Ascending aorta (tissue), 2 donors: ENCODE measurements at places on chromosomes 1 and 21.
A peak's percentile ranks its signal among the peaks of the same experiment; 100 is the strongest.

DNA sequence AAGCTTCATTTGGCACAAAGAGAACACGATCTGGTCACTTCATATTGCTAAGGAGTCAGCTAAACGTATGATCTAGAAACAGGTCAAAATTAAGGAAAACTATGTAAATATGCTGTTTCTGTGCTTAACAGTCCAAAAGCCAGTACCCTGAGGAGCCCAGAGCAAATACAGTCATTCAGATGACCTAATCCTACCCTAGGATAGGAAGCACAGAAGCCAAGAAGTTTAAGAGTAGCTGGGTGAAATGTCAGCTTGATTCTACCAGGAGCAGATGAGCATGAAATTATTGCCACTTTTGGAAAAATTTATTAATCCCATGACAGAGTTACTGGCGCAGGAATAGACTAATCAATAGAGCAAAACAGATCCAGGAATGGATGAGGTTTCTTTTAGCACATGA lies 18.3 kb downstream of the SORT1 start:
- H3K36me3 ChIP-seq = no peaks in the 10 kb centered on the region
- no peak overlapping the region for H3K4me3 ChIP-seq
- peaks cover 9% of the 10 kb centered on the region for H3K4me1 ChIP-seq
- H3K27ac ChIP-seq = peak overlapping the region; percentile 91
- no peaks in the 10 kb centered on the region for H3K27me3 ChIP-seq

- peaks cover 7% of the 10 kb centered on the region for H3K27me3 ChIP-seq
- DNase-seq = no peak
- no peaks in the 10 kb centered on the region for H3K4me1 ChIP-seq
- H3K4me3 ChIP-seq = no peak overlapping the region
- H3K36me3 ChIP-seq = no peaks in the 10 kb centered on the region
Observed at GRCh38 chr1:2014741-2015735, 4.1 kb upstream of the GABRD start.

DNA sequence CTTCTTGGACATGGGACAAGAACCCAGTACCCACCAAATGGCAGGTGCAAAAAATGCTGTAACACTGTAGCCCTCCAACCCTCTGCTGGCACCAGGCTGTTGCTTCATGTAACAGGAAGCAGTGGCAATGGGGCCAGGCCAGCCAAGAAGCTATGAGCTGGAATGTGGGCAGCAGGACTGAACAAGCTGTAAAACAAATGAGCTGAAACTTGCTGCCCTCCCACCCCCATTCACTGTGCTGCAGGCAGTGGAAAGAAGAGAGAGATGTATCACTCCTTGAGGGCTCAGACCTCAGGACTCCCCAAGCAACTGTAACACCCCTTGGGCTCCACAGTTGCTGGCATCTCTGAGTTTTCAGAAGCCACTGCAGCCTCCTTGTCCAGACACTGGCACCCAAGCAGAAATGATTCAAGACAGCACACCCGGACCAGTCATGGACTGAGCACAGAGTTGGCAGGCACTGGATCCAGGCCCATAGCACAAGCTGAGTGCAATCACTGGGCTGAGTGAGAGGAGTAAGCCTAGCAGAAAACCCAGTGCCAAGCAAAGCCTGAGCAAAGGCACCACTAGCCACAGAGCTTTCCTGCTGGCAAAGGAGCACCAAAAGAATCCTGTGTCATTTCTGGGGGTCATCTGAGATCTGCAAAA lies 321.4 kb upstream of the CXADR start:
- H3K36me3 ChIP-seq = no peaks in the 10 kb centered on the region
- no peak overlapping the region for H3K4me3 ChIP-seq
- no peaks in the 10 kb centered on the region for H3K4me1 ChIP-seq
- no peak overlapping the region for H3K27ac ChIP-seq

DNA sequence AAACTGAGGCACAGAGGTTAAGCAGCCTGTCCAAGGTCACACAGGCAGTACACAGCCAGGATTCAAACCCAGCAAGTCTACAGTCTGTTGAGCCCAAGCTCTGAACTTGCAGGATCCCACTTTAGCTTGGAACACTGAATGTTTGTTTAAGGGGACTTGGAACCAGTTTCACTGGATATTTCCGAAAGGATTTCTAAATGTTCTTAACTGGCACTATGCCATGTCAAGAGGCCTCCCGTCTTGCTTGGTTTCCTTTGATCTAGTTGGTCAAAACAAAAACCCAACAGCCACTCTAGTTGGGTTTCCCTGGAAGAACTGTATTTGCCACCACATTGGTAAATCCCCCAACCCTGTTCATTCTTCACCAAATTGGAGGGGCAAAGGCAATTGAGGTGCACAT lies 317.6 kb upstream of the KAZN start:
- no peak overlapping the region for H3K4me3 ChIP-seq
- no peak overlapping the region for H3K27ac ChIP-seq
- DNase-seq = no peak
- no peaks in the 10 kb centered on the region for H3K4me1 ChIP-seq
- H3K36me3 ChIP-seq = no peaks in the 10 kb centered on the region
- no peaks in the 10 kb centered on the region for H3K27me3 ChIP-seq

DNA sequence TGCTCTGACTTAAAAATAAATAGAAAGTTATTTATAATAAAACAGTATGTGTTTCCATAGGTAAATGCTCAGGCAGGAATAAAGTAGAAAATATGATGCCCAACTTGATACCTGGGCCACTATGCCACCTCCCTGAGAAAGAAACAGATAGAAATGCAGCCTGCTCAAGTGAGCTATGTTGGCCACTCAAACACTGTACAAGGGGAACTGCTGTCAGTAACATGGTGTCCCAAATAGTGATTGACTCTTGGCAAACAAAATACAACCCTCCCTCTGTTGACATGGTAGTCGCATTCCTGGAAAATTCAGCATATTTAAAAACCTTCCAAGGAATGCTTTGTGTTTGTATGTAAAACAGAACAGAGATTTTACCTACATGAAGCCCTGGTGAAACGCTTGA lies 66.9 kb upstream of the KCNE2 start:
- H3K4me3 ChIP-seq = no peak overlapping the region
- no peaks in the 10 kb centered on the region for H3K36me3 ChIP-seq
- no peak for DNase-seq
- H3K27ac ChIP-seq = no peak overlapping the region

DNA sequence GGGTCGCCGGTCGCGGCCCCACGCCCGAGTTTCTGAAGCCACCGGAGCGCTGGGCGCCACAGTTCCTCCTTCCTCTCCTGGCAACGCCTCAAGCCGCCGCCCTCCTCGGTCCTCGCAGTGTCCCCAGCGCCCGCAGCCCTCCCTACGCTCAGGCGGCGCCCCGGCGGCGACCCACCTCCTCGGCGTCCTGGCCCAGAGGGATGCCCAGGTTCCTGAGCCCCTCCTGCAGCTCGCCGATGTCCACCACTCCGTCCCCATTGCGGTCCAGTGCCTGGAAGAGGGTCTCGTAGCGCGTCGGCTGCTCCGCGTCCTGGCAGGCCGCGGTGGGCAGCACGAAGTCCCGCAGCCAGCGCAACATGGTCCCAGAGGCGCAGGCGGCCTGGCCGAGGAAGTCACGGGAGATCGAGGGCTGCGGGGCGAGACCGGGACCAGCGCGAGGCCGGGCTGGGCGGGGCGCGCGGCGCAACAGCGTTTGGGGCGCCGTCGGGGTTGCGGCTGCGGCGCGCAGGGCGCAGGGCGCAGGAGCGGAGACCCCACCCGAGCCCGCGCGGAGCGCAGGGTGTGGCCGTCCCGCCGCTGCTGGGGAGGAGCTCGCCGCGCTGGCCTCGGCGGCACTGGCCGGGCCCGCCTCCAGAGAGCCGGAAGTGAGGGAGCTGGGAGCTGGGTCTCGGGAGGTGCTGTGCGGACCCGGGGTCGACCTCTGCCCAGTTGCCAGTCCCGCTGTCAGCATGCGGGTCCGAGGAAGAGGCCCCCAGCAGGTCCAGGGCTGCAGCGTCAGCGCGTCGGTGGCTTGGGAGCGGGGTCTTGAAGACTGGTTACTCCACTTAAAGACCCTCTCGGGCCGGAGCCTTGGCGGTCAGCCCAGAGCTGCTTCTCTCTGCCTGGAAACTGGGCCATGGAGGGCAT lies at the start of gene SLC25A24:
Gene SLC25A24 (minus strand): TSS at position 563 of the 906 bp plus-strand sequence. CDS start 205 bp downstream, at position 358.
- no peaks in the 10 kb centered on the region for H3K27me3 ChIP-seq
- H3K4me1 ChIP-seq = no peaks in the 10 kb centered on the region
- H3K27ac ChIP-seq = peak within 1 kb of the TSS; percentile 88
- no peaks in the 10 kb centered on the region for H3K36me3 ChIP-seq
- peak within 1 kb of the TSS; percentile 84 for H3K4me3 ChIP-seq

- no peaks in the 10 kb centered on the region for H3K27me3 ChIP-seq
- no peak for DNase-seq
- H3K4me3 ChIP-seq = no peak overlapping the region
- H3K36me3 ChIP-seq = no peaks in the 10 kb centered on the region
Observed at GRCh38 chr1:106621853-106622252, 434.6 kb upstream of the PRMT6 start.

DNA sequence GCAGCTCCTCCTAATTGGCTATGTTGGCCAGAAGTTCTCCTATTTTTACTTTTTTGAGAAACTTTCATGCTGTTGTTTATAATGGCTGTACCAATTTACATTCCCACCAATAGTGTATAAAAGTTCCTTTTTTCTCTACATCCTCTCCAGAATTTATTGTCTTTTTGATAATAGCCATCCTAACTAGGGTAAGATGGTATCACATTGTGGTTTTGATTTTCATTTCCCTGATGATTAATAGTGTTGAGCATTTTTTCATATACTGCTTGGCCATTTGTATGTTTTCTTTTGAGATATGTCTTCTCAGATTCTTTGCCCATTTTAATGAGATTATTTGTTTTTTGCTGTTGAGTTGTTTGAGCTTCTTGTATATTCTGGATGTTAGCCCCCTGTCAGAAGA lies 46.8 kb downstream of the NTMT2 start:
- H3K27me3 ChIP-seq = no peaks in the 10 kb centered on the region
- H3K4me1 ChIP-seq = no peaks in the 10 kb centered on the region
- DNase-seq = no peak
- H3K36me3 ChIP-seq = no peaks in the 10 kb centered on the region

DNA sequence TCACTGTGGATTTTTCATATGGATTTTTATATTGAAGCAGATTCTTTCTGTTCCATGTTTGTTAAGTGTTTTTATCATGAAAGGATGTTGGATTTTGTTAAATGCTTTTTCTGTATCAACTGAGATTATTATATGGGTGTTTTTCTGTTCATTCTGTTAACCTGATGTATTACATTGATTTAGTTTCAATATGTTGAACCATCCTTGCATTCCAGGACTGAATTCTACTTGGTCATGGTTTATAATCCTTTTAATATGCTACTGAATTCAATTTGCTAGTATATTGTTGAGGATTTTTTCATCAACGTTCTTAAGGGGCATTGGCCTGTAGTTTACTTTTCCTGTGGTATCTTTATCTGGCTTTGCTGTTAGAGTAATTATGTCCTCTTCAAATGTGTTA lies 55.8 kb downstream of the CCDC30 start:
- no peaks in the 10 kb centered on the region for H3K4me1 ChIP-seq
- no peaks in the 10 kb centered on the region for H3K36me3 ChIP-seq
- H3K4me3 ChIP-seq = no peak overlapping the region
- no peaks in the 10 kb centered on the region for H3K27me3 ChIP-seq

GRCh38 chr1:75470448-75470847 lies 140.5 kb downstream of the SLC44A5 start:
- no peak for DNase-seq
- H3K4me3 ChIP-seq = no peak overlapping the region
- H3K27me3 ChIP-seq = no peaks in the 10 kb centered on the region
- H3K4me1 ChIP-seq = no peaks in the 10 kb centered on the region
- H3K36me3 ChIP-seq = no peaks in the 10 kb centered on the region

- peaks cover 52% of the 10 kb centered on the region for H3K36me3 ChIP-seq
- DNase-seq = no peak
- no peak overlapping the region for H3K4me3 ChIP-seq
- H3K27me3 ChIP-seq = no peaks in the 10 kb centered on the region
- H3K4me1 ChIP-seq = peaks cover 43% of the 10 kb centered on the region
Observed at GRCh38 chr1:36349241-36349671, 25.8 kb upstream of the EVA1B start.

- no peak overlapping the region for H3K4me3 ChIP-seq
- H3K4me1 ChIP-seq = peaks cover 60% of the 10 kb centered on the region
- H3K36me3 ChIP-seq = peaks cover 7% of the 10 kb centered on the region
- peak overlapping the region; percentile 95 for H3K27ac ChIP-seq
- peak; percentile 96 for DNase-seq
Observed at GRCh38 chr1:26999440-26999987, 6.0 kb downstream of the TRNP1 start.
